ENCODE measurements at places on chromosomes 6 and 20. TPM values are rescaled to one million over a fixed set of nuclear protein-coding genes. Genes with fewer than 3 reads are reported as not detected.

Gene IRF4
- 3.5 TPM for total RNA-seq

DNA sequence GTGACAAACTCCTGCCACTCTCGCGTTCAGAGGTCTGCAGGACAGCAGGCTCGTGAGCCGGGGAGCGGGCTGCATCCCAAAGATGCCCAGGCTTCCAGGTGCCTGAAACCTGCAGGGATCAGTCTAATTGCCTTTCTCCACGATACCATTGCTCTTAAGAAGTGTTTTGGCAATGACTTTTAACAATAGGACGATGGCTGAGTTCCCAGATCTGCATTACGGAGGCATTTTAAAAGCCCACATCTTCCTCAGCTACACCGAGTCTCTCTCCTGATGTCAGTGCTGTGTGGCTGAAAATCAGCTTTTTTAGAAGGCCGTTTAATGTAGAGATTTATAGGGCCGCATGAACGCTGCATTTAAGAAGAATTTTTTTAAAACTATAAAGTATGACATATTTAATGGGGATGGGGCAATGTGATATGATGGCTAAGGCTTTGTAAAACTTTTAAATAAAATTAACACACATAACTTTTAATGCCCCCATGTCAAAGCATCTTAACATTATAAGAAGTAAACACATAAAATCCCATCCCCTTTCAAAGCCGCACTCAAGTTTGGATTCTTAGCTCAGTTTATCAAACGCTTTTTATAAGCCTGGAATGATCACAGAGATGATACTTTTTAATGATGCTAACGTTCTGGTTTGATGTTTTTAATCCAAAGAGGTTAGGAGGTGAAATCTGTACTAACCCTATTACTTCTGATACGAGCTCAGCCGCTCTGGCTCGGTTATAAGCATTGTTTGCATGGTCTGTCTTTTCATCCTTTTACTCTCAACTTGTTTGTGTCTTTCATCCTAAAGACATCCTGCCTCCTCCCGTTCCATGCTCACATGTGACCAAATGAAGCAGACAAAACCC, 386.0 kb downstream of the SMOC2 start:
- H3K4me3 ChIP-seq, result no peak overlapping the region
- no peaks in the 10 kb centered on the region for H3K4me1 ChIP-seq
- no peak for DNase-seq
- H3K27ac ChIP-seq, result no peak overlapping the region
- H3K27me3 ChIP-seq, result no peaks in the 10 kb centered on the region
- H3K36me3 ChIP-seq, result no peaks in the 10 kb centered on the region

DNA sequence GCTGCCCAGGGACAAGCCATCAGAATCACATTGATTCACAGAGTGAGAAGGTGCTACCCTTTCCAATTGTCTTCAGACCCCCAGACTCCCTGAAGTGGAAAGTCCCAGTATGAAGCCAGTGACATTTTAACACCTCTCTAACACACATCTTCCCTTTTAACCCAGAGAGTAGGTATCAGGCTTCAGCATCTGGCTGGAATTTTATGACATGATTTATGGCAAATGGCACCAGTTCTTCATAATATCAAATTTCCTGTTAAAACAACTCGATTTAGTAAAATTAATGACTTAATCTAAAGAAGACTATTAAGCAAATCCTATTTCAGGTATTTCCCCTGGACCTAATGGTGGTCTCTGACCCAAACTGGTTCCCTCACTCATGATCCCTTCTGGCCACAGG, 25.0 kb downstream of the KCNB1 start:
- H3K27ac ChIP-seq, result no peak overlapping the region
- no peaks in the 10 kb centered on the region for H3K36me3 ChIP-seq

- H3K4me1 ChIP-seq, result no peaks in the 10 kb centered on the region
- H3K4me3 ChIP-seq, result no peak overlapping the region
- no peak for DNase-seq
- H3K27me3 ChIP-seq, result no peaks in the 10 kb centered on the region
These were observed 59.7 kb downstream of the GRIK2 start for GRCh38 chr6:101453221-101453620.

- no peak for DNase-seq
- no peaks in the 10 kb centered on the region for H3K36me3 ChIP-seq
- no peak overlapping the region for H3K27ac ChIP-seq
- no peak overlapping the region for H3K4me3 ChIP-seq
These were observed 25.9 kb downstream of the ELOVL2 start for GRCh38 chr6:11018225-11018624.

GRCh38 chr20:32206760-32207625, 550 bp downstream of the PLAGL2 start:
- H3K27me3 ChIP-seq, result no peaks in the 10 kb centered on the region
- H3K4me3 ChIP-seq, result peak overlapping the region; percentile 78
- peaks cover 4% of the 10 kb centered on the region for H3K36me3 ChIP-seq
- H3K4me1 ChIP-seq, result peaks cover 28% of the 10 kb centered on the region

Gene APCDD1L
- not detected for total RNA-seq

DNA sequence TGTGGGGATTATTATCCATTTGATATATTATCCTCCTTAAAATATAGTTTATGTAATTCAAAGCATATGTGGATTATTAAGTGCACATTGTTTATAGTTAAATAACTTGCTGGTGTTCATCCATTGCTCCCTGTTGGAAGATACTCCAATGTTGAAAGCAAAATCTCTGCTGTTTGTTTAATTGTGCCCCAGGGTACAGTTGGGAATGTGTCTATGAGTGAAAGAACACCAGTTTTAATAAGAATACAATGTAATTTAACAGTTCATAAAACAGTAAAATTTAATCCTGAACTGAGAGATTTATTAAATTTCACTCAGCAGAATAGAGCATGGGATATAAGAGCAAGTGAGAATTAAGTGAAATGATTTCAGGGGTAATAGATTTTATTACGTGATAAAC, 364.9 kb downstream of the GRIK2 start:
- H3K36me3 ChIP-seq, result no peaks in the 10 kb centered on the region
- H3K4me1 ChIP-seq, result no peaks in the 10 kb centered on the region
- no peak for DNase-seq
- H3K27ac ChIP-seq, result no peak overlapping the region
- H3K4me3 ChIP-seq, result no peak overlapping the region

GRCh38 chr6:113879186-113880096, 22.3 kb downstream of the MARCKS start:
- no peak overlapping the region for H3K27ac ChIP-seq
- no peaks in the 10 kb centered on the region for H3K36me3 ChIP-seq
- no peak for DNase-seq
- H3K4me1 ChIP-seq, result no peaks in the 10 kb centered on the region
- H3K27me3 ChIP-seq, result peaks cover 3% of the 10 kb centered on the region
- no peak overlapping the region for H3K4me3 ChIP-seq

DNA sequence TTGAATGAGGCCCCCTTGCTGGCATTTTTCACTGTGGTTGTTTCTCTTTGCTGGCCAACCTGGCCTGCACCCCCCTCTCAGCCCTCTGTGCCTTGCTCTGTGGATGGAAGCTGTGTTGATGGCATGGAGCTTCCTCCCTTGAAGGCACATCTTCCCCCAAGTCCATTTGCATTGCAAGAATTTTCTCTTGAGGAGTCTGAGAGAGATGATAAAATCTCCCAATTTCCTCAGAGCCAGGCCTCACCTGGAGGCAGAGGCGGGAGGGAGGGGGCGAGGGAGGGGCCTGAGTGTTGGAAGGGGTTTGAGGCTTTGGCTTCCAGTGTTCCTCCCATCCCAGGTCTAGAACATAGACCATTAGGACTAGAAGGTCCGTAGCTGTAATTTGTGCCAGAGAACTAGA, 175.1 kb downstream of the SCP2D1 start:
- DNase-seq, result no peak
- H3K27me3 ChIP-seq, result no peaks in the 10 kb centered on the region
- H3K4me3 ChIP-seq, result no peak overlapping the region
- H3K36me3 ChIP-seq, result no peaks in the 10 kb centered on the region
- no peak overlapping the region for H3K27ac ChIP-seq

GRCh38 chr20:9156529-9157280, 87.8 kb downstream of the PLCB4 start:
- no peaks in the 10 kb centered on the region for H3K36me3 ChIP-seq
- H3K4me3 ChIP-seq, result no peak overlapping the region
- no peaks in the 10 kb centered on the region for H3K27me3 ChIP-seq
- H3K4me1 ChIP-seq, result no peaks in the 10 kb centered on the region
- no peak for DNase-seq

Gene CNBD2
- 19.5 TPM for total RNA-seq

GRCh38 chr6:15585760-15586214, 77.0 kb downstream of the DTNBP1 start:
- H3K4me1 ChIP-seq, result peaks cover 4% of the 10 kb centered on the region
- DNase-seq, result no peak
- no peak overlapping the region for H3K27ac ChIP-seq
- no peaks in the 10 kb centered on the region for H3K36me3 ChIP-seq

GRCh38 chr20:31605902-31606803, 1.1 kb downstream of the ID1 start:
- H3K27ac ChIP-seq, result no peak overlapping the region
- H3K4me1 ChIP-seq, result peaks cover 28% of the 10 kb centered on the region

Gene TBC1D22B
- total RNA-seq, result 8.0 TPM

GRCh38 chr6:112457886-112458285, 110.8 kb downstream of the RFPL4B start:
- H3K27me3 ChIP-seq, result no peaks in the 10 kb centered on the region
- H3K4me1 ChIP-seq, result no peaks in the 10 kb centered on the region
- no peak overlapping the region for H3K4me3 ChIP-seq
- no peak overlapping the region for H3K27ac ChIP-seq
- no peaks in the 10 kb centered on the region for H3K36me3 ChIP-seq
- DNase-seq, result no peak

GRCh38 chr6:159430323-159430722, 261.1 kb downstream of the FNDC1 start:
- H3K27ac ChIP-seq, result no peak overlapping the region
- H3K36me3 ChIP-seq, result no peaks in the 10 kb centered on the region
- DNase-seq, result no peak
- no peak overlapping the region for H3K4me3 ChIP-seq
- H3K27me3 ChIP-seq, result no peaks in the 10 kb centered on the region
- H3K4me1 ChIP-seq, result no peaks in the 10 kb centered on the region

DNA sequence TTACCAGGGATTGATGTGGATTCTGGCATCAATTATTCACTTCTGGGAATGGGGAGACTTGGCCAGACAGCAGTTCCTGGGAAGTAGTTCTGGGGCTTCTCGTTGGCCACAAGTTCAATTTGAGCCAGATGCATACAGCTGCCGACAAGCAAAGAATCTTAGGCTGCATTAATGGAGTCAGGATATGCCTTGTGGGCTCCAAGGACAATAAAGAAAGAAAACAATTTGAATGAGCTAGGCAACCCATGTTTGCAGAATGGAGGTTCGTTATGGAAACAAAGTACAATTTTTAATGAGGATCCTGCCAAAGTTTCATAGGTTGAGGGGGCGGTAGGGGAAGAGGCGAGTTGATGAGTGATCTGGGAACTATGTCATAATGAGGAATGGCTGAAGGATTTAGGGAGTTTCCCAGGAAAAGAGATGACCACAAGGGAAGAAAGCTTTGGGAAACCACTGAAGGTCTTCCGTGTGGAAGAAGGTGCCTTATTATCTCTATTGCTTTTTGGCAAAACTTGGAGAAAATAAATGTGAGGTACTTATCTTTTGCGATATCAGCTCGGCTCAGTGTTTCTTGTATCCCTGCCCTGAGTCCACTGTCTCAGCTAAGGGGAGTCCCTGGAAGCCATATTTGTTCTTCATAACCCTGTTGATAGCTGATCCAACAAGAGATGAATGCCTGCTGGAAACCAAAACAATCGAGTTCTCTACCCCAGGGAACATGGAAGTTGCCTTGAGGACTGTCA, 181.0 kb upstream of the ZNF217 start:
- no peak for DNase-seq
- no peaks in the 10 kb centered on the region for H3K4me1 ChIP-seq
- H3K27me3 ChIP-seq, result no peaks in the 10 kb centered on the region
- no peak overlapping the region for H3K27ac ChIP-seq
- no peak overlapping the region for H3K4me3 ChIP-seq
- no peaks in the 10 kb centered on the region for H3K36me3 ChIP-seq

DNA sequence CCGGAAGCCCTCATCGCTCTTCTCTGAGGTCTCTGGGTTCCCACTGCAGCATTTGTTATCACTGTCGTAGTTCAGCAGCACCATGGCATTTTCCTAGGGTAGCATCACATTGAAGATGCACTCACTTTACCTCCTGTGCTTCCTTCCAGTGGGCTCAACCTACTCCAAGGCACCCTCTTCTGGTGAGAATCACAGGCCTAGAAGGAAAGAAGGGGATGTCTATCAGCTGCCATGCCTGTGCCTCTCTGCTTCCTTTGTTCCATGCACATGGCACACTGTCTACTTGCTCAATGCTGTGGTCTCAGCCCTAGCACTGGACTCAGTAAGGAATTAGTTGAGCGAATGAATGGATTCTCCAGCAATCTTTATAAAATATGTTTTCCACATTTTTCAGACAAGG, 22.6 kb downstream of the CST4 start:
- DNase-seq, result no peak
- no peaks in the 10 kb centered on the region for H3K4me1 ChIP-seq
- H3K27ac ChIP-seq, result no peak overlapping the region

DNA sequence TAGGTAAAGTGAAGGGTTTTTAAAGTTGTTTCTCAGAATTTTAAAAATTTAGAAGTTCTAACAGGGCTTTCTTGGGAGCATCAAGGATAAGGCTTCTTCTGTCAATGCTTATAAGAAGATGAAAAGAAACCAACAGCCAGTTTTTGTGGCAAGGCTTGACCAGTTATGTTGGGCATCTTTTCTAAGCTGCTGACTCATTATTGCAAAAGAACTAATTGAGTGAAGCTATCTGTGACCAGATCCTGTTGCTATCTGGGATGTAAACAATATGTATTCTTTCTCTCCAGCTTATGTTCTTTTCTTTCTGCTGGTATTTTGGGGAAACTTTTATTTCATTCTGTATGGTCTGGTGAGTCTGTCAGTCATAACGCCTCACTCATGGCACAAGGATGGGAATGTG, 643.8 kb downstream of the HDGFL1 start:
- H3K27me3 ChIP-seq, result no peaks in the 10 kb centered on the region
- no peaks in the 10 kb centered on the region for H3K36me3 ChIP-seq
- no peak overlapping the region for H3K27ac ChIP-seq
- no peak overlapping the region for H3K4me3 ChIP-seq

DNA sequence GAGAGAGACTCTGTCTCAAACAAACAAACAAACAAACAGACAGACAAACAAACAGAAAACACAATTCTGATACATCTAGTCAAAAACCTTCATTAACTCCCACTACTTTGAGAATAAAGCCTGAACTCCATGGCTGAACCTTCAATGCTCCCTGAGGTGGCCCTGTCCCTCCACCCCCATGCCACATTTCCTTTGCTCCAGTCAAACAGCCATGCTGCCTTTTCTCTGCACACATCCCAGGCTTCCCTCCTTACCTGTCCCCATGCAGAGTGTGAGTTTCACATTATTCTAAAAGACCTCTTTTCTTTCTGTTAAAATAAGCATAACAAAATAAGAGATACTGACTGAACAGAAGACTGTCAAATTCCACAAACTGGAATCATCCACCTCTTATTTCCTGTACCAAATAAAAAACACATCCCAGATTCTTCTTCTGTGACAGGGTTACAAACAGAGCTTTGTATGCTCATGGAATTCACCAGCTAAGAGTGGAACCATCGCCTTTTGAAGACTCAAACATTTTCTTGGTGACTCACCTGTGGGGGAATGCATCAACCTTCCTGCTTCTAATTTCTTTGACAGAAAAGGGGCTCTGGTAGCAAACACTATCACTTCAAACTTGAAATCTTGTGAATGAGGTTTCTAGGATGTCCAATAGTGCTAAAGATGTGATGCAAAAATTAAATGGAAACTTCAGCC, 71.0 kb upstream of the SLC22A16 start:
- no peak for DNase-seq
- no peak overlapping the region for H3K27ac ChIP-seq
- H3K4me3 ChIP-seq, result no peak overlapping the region
- no peaks in the 10 kb centered on the region for H3K36me3 ChIP-seq

- H3K36me3 ChIP-seq, result no peaks in the 10 kb centered on the region
- peaks cover 6% of the 10 kb centered on the region for H3K4me1 ChIP-seq
- DNase-seq, result peak; percentile 64
- no peak overlapping the region for H3K4me3 ChIP-seq
- no peaks in the 10 kb centered on the region for H3K27me3 ChIP-seq
- H3K27ac ChIP-seq, result no peak overlapping the region
These were observed 38.2 kb downstream of the KIAA1755 start for GRCh38 chr20:38222231-38222922.
